ENCODE measurements at places on chromosomes 2 and 18.

DNA sequence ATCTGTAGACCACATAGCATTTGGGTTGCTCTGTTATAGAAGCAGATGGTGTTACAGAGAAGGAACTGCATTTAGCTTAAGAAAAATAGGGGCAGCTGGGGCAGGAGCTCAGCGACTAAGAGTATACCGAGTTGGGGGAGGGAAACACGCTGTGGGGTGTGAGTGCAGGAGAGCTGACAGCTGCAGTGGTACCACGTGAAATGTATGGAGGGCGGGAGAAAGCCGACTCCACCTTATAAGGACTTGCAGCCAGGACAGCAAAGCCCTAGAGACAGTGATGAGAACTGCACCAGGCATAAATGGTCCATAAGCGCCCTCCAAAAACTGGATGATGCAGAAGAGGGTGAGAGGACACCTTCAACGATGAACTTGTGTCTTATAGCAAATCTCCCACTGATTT is 237.6 kb downstream of the PRKCE start:
- DNase-seq = peak; percentile 57

GRCh38 chr2:2691419-2691818 is 360.3 kb upstream of the MYT1L start:
- DNase-seq = no peak

DNA sequence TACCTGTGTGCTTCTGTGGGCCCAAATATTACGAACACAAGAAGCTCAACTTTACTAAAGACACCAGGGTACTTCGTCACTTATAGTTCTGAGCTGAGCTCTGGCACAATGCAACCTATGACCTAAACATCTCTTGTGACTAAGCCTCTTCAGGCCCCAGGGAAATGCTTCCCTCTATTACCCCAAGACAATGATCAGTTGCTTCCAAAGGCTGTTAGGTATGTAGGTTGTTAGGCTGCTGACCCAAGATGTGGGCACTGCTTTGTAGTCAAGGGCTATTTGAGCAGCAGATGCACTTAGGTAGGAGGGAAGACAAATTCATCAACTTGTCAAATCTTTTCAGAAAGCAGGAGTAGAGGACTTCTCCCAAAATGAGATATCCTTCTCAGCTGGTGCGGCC is 640.1 kb downstream of the EPHA4 start:
- DNase-seq = no peak

- DNase-seq = no peak
These were observed 889.5 kb downstream of the EPHA4 start for GRCh38 chr2:220682616-220683015.

GRCh38 chr2:191851158-191851557 is 4.3 kb upstream of the CAVIN2 start:
- no peak for DNase-seq

- DNase-seq = no peak
These were observed 110.7 kb upstream of the EFEMP1 start for GRCh38 chr2:56034258-56034657.
